ENCODE measurements at places on chromosomes 12 and 14.
A peak's percentile ranks its signal among the peaks of the same experiment; 100 is the strongest.

DNA sequence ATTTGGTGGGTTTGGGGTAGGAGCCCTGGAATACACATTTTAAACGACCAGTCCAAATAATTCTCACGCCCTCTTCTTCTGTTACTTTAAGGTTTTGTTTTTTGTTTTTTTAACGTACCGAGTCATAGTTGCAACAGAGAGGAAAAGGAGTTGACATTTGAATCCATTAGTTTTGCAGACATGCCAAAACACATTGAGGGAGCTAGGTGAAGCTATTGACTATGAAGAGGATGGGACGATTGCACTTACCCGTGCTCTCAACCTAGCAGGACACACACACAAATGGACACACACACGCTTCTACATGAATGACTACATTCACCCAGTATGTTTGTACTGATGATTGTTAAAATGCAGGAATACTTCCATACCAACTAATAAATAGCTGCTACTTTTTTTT lies 54.3 kb upstream of the CIT start:
- DNase-seq, result peak; percentile 22

DNA sequence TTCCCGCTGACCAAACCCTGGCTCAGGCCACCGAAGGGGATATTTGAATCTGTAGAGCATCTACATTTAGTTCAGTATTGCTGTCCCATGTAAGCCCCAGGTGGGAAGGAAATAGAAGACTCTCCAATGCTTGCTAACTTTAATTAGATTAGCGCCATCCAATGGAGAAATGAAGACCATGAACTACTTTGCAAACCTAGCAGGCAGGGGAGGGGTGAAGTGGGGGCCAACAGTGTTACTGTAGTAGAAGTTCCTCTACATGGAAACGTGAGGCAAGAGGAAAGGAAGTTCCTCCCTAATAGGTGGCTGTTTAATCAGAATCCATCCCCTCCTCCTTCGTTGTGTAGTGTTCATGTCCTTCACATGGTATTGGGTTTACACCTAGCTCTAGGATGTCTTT lies 9.3 kb upstream of the DENND5B start:
- DNase-seq, result no peak

- DNase-seq, result no peak
These were observed 7.0 kb upstream of the CRACR2A start for GRCh38 chr12:3759878-3760277.

DNA sequence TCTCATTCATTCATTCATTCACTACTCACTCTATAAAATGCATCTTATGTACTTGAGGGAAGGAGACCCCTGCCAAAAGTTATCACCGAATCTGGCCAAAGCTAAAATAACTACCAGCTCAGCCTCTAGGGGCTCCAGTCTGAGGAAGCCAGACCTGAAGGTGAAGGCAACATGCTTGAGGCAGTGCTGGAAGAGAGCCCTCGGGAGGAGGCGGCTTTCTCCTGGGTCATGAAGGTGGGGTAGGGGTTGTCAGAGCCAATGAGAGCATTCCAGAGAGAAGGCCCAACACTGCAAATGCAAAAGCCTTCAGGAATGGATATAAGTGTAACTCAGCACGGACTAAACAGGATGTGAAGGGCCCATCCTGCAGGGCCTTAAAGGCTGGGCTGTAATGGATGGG lies 62.4 kb downstream of the GSC start:
- DNase-seq, result no peak

- DNase-seq, result no peak
These were observed 10.4 kb downstream of the ACACB start for GRCh38 chr12:109126784-109127183.

DNA sequence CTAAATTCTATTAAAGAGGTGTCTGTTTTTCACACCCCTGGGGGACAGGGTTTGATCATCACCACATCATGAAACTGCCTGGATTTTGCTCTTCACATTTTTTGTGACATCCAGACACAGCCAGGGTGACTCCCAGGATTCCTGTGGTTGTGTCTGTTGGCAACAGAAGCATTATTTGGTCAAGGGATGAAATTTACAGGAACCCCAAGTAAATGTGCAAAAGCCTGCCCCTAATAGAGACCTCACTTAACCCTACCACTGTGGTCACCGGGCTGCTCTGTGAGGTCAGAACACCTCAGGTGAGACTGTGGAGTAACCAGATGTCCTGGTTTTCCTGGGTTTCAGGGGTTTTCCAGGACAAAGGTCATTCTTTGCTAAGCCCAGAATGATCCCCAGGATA lies 103.8 kb downstream of the DAD1 start:
- no peak for DNase-seq

GRCh38 chr12:28578833-28579252 lies 388.6 kb downstream of the CCDC91 start:
- DNase-seq, result no peak

- DNase-seq, result no peak
These were observed 40.3 kb downstream of the TRAFD1 start for GRCh38 chr12:112165624-112166023.

DNA sequence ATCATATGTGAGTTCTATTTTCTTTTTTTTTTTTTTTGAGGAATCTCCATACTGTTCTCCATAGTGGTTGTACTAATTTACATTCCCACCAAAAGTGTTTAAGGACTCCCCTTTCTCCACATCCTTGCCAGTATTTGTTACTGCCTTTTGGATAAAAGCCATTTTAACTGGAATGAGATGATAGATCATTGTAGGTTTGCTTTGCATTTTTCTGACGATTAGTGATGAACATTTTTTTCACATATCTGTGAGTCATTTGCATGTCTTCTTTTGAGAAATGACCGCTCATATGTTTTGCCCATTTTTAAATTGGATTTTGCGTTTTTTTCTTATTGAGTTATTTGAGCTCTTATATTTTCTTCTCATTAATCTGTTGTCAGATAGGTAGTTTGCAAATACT lies 394.8 kb downstream of the LRFN5 start:
- DNase-seq, result no peak

- no peak for DNase-seq
These were observed 14.4 kb downstream of the TNFRSF1A start for GRCh38 chr12:6327229-6328041.

DNA sequence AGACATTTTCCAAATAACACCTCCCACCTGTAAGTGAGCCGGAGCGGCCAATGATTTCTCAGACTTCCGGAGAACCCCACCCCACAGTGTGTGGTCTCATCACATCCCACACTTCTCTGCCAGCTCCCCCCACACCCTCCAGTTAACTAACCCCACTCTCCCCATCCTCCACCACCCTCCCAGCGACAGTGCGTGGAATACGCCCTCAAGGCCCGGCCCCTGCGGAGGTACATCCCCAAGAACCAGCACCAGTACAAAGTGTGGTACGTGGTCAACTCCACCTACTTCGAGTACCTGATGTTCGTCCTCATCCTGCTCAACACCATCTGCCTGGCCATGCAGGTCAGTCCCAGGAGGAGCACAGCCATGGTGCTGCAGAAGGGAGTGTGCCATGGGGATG lies 184.4 kb upstream of the FKBP4 start:
- no peak for DNase-seq

- no peak for DNase-seq
These were observed 7.0 kb downstream of the SLC25A29 start for GRCh38 chr14:100299238-100299560.

DNA sequence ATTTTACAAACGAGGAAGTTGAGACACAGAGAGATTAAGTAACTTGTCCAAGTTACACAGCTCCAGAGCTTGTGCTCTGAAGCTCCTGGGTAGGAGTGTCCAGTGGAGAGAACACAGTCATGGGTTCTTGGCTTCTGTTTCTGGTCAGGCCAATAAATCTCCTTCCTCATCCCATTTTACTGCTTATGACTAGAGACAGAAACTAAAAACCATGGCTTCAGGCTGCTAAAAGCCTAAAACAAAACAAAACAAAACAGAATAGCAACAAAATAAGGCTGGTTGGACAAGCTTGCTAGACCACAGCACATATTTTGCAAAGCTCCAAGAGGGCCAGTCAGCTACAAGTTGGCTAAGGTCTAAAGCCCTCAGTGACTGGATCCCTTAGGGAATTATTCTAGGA lies 49.8 kb downstream of the PTGER2 start:
- no peak for DNase-seq

GRCh38 chr14:99468836-99469592 lies 11.6 kb downstream of the SETD3 start:
- DNase-seq, result no peak

GRCh38 chr14:99744199-99744872 lies 48.9 kb upstream of the EML1 start:
- peak; percentile 53 for DNase-seq
